ENCODE measurements at places on chromosomes 4 and X.

DNA sequence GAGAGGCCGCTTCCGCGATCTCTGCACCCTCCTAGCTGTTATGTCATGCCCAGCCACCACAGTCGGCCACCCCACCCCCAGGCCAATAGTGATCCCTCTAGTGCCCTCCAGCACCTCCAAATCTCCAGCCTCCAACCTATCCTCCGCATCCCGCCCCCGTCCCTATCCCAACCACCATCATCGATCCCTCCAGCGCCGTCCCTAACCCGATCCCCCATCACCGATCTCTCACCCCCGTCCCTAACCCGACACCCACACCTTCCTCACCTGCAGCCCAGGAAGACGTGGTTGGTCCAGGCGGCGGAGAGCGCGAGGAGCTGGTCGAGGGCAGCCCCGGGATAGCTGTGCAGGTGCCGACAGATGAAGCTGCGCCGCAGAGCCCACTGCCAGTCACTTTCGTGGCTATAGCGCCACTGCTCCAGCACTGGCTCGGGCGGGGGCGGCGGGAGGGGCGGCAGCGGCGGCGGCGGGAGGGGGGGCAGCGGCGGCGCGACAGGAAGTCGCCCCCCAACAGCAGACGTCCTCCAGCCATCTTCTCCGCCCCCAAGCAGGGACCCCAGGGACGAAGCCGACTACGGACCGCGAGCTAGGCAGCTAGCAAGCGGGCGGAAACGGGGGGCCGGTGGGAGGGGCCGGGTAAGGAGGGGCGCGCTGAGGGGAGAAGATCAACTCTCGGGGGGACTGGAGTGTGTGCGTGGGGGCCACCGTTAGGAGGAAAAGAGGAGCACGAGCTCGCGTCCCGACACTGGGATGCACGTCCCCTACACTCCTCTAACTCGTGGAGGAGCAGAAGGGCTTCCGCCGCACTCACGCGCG, 552 bp downstream of the NKRF start:
- DNase-seq: peak; percentile 32

- no peak for DNase-seq
Measured at GRCh38 chrX:9071031-9071650, 37.2 kb upstream of the FAM9B start.

DNA sequence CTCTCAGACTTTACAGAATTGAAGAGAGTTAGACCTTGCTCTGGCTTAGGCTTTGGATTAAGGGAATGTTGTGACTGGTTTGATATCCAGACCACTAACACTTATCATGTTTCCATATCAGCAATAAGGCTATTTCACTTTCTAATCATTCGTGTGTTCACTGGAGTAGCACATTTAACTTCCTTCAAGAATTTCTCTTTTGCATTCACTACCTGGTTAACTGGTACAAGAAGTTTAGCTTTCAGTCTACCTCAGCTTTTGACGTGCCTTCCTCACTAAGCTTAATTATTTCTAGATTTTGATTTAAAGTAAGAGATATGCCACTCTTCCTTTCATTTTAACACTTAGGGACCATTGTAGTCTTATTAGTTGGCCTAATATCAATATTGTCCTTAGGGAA, 62.6 kb downstream of the CASP6 start:
- DNase-seq: no peak

- DNase-seq: peak; percentile 46
Measured at GRCh38 chr4:123893011-123893981, 496.7 kb downstream of the SPRY1 start.

- no peak for DNase-seq
Measured at GRCh38 chrX:3379111-3379510, 32.7 kb upstream of the MXRA5 start.

- DNase-seq: peak; percentile 88
Measured at GRCh38 chr4:76305971-76306881, at the start of gene STBD1. STBD1 (plus strand) TSS chr4:76306733; CDS start chr4:76306770, 37 bp downstream.

- no peak for DNase-seq
Measured at GRCh38 chr4:87258677-87259076, 38.3 kb upstream of the KLHL8 start.

DNA sequence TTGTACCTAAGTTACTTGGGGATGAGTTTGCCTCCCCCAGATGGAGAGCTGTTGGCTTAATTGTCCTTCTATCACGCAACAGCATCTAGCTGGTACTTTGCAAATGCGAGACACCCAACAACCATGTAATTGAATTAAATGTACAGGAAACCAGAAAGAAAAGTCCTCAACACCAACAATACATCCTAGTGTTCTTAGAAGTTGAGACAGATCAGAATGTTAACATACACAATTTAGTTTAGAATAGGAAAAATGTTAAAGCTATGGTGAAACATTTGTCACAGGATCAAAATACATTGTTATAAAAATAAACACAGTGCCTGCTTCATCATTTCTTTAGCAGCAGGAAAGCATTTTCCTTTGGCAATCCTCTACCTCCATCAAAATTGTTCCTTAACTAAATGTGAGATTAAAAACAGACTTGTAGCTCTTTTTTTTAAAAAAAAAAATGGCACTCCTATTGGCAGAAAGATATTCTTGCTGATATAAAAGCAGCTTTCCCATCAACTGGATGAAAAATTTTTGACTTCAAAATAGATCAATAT, 163.1 kb upstream of the MID1 start:
- DNase-seq: no peak

GRCh38 chrX:128619490-128619889, 567.3 kb upstream of the ACTRT1 start:
- DNase-seq: no peak

- DNase-seq: no peak
Measured at GRCh38 chr4:102511830-102512605, 10.9 kb downstream of the NFKB1 start.

DNA sequence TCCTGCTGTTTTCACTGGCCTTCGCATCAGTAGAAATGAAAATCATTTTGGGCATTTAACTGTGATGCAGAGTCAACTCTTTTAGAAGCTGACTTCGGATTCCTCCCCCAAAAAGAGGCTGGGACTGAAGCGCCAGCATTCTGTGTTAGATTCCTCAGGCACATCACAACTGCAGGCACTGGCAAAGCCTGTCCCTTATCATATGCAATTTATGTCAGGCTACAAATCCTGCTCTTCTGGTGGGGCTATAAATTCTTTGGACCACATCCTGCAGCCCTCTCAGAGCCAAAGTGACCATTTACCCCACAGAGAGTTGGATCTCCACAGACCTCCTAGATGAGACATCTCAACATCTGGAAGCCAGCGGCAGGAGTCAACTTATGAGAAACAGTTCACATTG, 138.4 kb downstream of the CBR4 start:
- DNase-seq: no peak

- DNase-seq: no peak
Measured at GRCh38 chr4:10345381-10345784, 111.8 kb downstream of the ZNF518B start.

- no peak for DNase-seq
Measured at GRCh38 chrX:15142084-15142715, 127.7 kb downstream of the ASB9 start.

GRCh38 chr4:24705016-24705753, 90.2 kb upstream of the SOD3 start:
- DNase-seq: no peak

GRCh38 chr4:164997941-164998340, 20.5 kb upstream of the TRIM61 start:
- no peak for DNase-seq

GRCh38 chr4:150178161-150178560, 99.9 kb downstream of the DCLK2 start:
- DNase-seq: no peak

DNA sequence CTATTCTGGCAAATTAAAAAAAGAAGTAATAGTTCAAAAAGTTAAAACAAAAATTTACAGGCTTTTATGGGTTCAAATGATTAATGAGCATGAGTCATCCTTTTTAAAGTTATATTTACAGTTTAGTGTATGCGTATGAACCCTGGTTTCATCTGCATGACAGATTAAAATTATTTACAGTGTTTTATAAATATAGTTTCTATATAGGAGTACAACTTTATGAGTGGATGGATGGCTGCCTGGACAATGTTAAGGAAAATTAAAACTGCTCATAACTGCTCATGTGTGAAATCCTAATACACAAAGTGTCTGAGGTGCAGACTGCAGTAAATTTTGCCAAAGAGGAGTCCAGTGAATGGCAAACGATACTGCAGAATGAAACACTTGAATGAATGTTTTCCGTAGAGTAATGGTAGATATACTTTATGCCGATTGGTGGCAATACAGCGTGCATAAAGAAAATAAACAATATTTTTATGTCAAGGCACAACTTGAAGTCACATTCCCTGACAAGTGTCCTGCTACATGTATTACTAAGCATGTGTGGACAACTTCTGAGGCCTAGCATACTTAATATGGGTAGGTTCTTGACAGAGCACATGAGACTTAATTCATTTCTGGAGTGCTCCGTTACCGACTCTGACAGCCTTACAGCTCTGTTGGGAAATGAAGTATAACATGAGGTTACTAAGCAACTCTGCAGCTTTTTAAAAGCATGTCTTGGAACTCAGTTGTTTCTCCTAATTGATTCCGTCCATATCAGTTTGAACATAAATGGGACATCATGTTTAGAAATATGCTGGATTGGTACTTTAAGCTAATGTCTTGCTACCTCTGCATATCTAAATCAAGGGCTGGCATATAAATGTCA, 985.6 kb upstream of the PCDH7 start:
- no peak for DNase-seq

DNA sequence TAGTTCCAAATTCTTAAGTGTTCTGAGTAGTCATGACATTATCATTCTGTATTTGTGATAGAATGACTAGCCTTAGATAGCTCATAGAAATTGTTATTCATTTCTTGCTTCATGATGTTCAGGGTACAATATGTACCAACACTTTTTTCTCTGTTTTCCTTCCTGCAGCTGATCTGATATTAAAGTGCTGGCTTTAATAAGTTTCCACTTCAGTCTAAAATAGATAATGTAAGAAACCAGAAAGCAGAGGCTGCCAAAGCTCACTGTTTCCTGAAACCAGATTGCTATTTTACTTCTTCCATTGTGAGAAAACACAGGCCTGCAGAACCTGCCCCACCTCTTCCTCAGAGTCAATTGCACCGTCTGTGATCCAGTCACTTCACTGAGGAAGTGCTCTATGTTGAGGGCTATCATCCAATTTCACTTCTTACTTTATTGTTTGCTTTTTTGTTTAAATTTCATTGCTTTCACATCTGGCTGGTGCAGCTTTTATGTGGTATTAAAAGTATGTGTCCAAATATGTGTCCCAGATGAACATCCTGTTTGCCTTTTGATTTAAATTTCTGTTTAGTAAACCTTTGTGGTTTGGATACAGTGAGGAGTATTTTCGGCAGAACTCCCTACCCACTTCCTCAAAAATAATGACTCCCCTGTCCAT, 652.1 kb downstream of the ANKRD50 start:
- DNase-seq: peak; percentile 33

GRCh38 chrX:150456466-150456865, 93.3 kb downstream of the MAMLD1 start:
- DNase-seq: no peak
